ENCODE measurements at places on chromosomes 13 and 19.

- no peak for DNase-seq
- no peaks in the 10 kb centered on the region for H3K4me1 ChIP-seq
- no peaks in the 10 kb centered on the region for H3K27me3 ChIP-seq
- no peak overlapping the region for H3K4me3 ChIP-seq
- H3K27ac ChIP-seq: no peak overlapping the region
- H3K36me3 ChIP-seq: no peaks in the 10 kb centered on the region
Observed at GRCh38 chr19:43759515-43759914, 4.8 kb upstream of the SMG9 start.

GRCh38 chr13:72505376-72505775 lies 222.1 kb downstream of the MZT1 start:
- no peak for DNase-seq
- no peaks in the 10 kb centered on the region for H3K4me1 ChIP-seq
- H3K27me3 ChIP-seq: no peaks in the 10 kb centered on the region
- H3K36me3 ChIP-seq: no peaks in the 10 kb centered on the region
- H3K4me3 ChIP-seq: no peak overlapping the region
- H3K27ac ChIP-seq: no peak overlapping the region

- H3K27me3 ChIP-seq: no peaks in the 10 kb centered on the region
- peak overlapping the region; percentile 88 for H3K4me3 ChIP-seq
- no peak for DNase-seq
- no peaks in the 10 kb centered on the region for H3K36me3 ChIP-seq
- H3K27ac ChIP-seq: no peak overlapping the region
Observed at GRCh38 chr13:99500839-99501183, 461 bp upstream of the TM9SF2 start.

DNA sequence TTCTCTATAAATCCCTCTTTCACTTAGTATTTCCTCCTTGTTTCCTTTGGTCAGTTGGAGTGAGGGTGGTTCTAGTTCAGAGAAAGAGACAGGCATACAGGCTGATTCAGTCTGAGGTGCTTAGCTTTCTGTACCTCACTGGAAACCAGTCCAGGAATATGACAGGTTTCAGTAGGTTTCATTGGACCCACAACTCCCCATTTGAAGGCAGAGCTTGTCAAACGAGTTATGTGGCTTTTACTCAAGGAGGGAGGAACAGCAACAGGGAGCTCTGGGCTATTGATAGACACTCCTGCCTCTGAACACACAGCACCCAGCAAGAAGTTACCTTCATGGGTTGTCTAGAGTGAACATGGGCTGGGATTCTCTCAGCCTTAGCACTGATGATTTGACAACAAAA lies 14.5 kb downstream of the ACTN4 start:
- DNase-seq: no peak
- H3K27me3 ChIP-seq: no peaks in the 10 kb centered on the region
- peaks cover 23% of the 10 kb centered on the region for H3K4me1 ChIP-seq
- H3K4me3 ChIP-seq: no peak overlapping the region

All from iPS DF 6.9 (cell line).